ENCODE measurements at places on chromosomes 11 and 22.

- no peak for DNase-seq
These were observed 14.1 kb upstream of the KCNQ1OT1 start for GRCh38 chr11:2713661-2714462.

GRCh38 chr22:47818496-47818895 lies 1056.0 kb downstream of the TBC1D22A start:
- DNase-seq = no peak

DNA sequence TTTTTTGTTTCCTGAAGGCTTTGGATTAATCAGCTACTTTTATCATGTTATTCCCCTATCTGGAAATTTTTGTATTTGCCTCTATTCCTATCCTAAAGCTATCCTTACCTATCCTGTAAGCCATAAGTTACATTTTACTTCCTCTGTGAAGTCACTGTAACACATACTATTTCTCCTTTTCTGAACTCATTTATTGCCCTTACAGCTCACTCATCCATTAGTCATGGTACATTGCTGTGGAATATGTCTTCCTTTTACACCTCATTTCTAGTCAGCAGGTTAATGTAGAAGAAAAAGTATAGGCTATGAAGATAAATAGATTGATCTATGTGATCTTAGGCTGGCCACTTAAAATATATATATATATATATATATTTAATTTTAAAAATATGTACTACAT lies 28.0 kb downstream of the SWAP70 start:
- no peak for DNase-seq

DNA sequence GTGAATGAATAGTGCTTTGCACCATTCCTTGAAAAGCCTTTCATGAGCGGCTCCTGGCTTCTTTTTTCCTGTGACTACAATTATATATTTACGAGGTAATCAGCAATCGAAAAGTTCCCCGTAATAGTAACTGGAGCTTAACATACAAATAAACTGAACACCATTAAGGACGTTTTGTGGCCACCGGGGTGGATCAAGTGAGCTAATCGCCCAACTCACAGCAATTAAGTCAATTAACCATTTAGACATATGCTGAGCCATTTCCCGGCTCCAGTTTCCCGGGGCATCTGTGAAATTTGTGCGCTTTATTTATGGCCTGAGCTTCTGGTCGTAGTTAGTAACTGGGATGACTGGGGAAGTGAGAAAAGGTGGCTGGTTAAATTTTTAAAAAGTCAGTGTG lies 465.2 kb downstream of the MIAT start:
- no peak for DNase-seq

GRCh38 chr11:1139441-1140083 lies 18.2 kb upstream of the MUC5AC start:
- DNase-seq = no peak

- peak; percentile 50 for DNase-seq
These were observed 45.6 kb downstream of the OR4D9 start for GRCh38 chr11:59556917-59557348.

DNA sequence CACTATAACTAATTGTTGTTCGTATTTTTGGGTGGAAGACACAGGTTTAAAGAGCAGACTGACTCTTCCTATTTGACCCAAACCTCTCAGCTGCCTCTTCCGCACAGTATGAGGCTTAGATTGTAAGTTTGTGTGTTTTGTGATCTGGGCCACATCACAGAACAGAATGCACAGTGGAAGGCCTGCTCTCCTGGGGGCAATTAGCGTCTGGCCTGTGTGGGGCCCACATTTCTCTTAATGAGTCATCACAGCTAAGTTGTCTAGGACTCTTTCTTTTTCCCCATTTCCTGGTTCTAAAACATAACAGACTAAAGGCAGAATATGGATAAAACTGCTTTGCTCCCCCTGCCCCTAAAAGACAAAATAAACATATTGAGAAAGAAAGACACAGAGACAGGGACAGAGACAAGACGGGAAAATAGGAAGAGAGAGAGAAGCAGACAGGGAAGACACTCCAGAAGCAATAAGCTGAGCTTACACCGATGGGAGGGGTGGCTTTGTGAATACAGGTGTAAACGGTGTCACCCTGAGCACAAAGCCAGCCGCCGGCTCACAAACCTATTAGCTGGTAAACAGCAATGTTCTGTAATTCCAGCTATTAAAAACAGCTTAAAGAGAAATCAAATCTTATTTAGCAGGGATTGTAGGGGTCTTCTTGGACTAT lies 127.4 kb upstream of the OPCML start:
- no peak for DNase-seq

DNA sequence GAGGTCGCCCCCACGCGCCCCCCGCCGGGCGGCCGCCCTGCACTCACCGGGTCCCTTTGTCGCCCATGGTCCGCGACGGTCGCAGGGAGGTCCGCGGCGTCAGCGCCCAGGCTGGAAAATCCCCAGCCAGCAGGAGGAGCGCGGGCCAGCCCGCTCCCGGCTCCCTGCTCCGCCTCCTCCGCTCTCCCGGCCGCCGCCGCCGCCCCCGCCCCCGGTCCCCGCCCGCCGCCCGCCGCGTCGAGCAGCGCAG lies at the start of gene ARRB1:
ARRB1 (minus strand) TSS at position 121 of the 250 bp plus-strand sequence; CDS start at position 67, 54 bp downstream.
- DNase-seq = peak; percentile 41

DNA sequence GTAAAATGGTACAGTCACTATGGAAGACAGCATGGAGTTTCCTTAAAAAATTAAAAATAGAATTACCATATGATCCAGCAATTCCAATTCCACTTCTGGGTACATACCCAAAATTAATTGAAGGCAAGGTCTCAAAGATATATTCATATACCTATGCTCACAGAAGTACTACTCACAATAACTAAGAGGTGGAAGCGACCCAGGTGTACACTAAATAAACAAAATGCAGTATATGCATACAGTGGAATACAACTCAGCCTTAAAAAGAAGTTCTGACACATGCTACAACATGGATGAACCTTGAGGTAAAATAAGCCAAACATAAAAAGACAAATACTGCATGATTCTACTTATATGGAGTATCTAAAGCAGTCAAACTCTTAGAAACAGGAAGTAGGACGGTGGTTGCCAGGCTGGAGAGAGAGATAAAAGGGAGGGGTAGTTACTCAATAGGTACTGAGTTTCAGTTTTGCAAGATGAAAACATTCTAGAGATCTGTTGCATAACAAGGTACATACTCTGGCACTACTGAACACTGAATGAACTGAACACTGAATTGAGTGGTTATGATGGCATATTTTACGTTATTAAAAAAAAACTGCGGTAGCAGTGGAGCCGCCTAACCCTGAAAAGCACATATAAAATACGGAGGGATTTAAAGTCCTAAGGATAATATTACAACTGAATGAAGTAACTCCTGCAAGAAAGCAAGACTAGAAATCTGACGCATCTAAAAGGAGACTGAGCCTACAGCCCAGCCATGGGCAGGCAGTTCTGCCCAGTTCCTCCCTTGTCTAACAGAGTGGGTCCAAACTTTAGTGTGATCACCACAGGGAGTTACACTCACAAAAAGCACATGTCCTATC lies 12.8 kb downstream of the DGCR2 start:
- DNase-seq = no peak

- DNase-seq = no peak
These were observed 237.8 kb downstream of the TTC28 start for GRCh38 chr22:28441720-28442263.

GRCh38 chr11:13667795-13668101 lies 720 bp upstream of the FAR1 start:
- peak; percentile 49 for DNase-seq

GRCh38 chr22:43406186-43406790 lies 5.5 kb upstream of the MPPED1 start:
- no peak for DNase-seq

DNA sequence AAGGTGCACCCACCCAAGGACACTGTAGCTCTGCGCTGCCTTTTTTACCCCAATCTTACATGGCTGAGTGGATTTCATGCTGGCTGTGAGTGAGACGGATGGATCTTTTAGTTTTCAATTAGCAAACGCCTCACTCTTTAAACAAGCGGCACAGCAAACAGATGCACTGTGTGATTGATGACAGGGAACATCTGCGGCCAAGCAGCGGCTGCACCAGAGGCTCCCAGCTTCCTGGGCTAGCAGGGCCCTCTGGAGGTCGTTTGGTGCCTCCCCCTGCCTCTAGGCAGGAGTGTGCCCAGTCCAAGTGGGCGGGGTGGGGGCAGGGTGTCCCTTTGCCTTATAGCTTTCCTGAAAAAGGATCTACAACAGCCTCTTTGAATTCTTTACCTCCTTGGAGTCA lies 2.1 kb upstream of the DRD2 start:
- peak; percentile 75 for DNase-seq

DNA sequence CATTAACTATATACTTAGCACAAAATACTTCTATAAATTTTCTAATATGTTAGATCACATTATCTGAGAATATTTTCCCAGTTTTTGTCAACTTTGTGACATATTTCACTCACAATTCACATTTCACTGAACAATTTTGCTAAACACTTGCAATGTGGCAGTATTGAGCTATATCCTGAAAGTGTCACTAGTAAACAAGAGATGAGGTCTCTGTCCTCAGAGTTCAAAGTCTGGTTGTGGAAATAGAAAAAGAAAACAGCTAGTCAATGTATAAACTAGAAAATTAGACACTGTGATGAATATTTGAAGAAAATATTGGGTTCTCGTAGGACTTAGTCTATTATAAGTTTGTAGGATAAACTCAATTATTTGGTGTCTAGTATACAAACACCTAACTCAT lies 87.4 kb upstream of the CHORDC1 start:
- no peak for DNase-seq

DNA sequence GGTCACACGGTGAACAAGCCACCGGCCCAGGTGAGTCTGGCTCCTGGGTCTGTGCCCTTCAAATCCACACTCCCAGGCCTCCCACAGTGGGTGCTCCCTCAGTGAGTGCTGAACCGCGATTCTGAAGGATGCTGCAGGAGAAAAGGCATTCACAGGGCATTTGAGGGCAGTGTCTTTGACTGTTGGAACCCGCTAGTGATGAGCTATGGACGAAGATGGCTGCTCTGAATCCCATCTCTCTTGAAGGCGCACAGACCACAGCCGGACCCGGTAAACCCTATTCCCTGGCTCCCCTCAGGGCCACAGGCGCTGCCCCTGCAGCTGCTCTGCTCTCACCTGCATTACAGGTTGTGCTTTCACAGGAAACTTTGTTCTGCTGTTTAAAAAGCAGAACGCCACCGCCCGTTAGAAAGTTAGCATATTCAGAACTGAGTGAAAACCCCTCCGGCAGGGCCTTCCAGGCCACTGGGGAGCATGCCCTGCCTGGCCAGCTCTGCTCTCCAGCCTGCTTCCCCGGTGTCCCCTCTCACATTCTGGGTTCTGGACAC lies 3.2 kb downstream of the LRRC32 start:
- no peak for DNase-seq

DNA sequence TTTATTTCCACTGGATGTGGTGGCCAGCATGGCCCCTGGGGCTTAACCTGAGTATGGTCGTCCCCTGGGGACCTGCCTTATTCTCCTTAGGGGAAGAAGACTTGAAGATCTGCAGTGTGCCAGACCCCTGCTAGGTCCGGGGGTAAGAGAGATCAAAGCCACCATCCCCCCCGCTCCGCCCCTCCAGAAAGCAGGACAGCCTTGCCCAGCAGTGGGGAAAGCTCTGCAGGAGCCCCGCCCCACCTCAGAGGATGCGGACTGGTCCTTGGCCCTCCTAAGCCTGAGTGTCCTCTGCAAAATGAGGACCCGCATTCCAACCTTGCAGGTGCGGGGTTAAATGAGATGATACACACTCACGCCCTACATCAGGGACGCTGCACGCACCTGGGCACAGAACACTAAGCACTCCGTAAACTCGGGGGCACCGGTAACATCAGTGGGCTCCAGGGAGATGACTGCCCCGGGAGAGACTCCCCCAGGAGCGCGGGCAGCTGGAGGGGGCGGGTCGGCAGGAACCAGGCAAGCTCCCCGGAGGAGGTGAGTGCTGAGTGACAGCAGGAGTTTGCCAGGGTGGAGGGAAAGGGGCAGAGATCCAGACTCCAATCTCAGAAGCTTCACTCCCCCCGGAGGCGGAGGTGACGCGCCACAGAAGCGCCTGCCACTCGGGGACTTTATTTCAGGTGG lies 564 bp upstream of the ANO1 start:
- peak; percentile 10 for DNase-seq

GRCh38 chr22:24728790-24729637 lies 45.5 kb downstream of the PIWIL3 start:
- DNase-seq = no peak

DNA sequence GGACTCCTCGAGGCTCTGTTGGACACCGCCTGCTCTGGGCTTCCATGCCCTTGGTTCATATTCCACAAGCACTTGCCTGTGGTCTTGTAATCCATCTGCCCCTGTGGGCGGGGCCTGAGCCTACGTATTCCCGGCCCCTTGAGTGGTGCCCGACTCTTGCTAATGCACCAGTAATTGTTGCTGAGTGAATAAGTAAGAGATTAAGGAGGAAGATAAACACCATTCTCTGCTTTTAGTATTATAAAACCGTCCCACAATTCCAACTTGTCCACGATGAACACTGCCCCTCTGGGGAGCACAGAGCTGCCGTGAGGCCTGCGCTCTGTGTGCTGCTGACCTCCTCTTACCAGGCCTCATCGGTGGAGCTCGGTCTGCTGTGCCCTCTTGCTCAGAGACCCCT lies 50.3 kb downstream of the MICAL2 start:
- no peak for DNase-seq

GRCh38 chr11:120295099-120295498 lies 30.0 kb upstream of the TLCD5 start:
- no peak for DNase-seq

DNA sequence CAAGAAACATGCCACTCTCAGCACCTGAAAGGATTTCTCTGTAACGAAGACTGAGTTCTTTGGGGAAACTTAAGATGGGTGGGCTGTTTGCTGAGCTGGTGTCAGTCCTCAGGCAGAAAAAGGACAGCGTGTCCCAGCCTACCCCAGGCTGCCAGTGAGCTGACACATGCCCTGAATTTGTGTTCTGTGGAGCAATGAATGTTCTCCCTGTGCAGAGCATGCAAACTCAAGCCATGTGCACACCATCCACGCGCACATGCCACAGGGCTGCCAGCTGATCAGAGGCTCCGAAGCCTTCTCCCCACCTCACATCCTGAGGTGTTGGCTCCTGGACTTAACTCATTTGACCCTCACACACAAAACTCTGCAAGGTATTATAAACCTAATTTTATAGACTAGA lies 104.9 kb downstream of the KCNC1 start:
- no peak for DNase-seq

- no peak for DNase-seq
These were observed 127.1 kb upstream of the OR9Q1 start for GRCh38 chr11:57896361-57897145.

DNA sequence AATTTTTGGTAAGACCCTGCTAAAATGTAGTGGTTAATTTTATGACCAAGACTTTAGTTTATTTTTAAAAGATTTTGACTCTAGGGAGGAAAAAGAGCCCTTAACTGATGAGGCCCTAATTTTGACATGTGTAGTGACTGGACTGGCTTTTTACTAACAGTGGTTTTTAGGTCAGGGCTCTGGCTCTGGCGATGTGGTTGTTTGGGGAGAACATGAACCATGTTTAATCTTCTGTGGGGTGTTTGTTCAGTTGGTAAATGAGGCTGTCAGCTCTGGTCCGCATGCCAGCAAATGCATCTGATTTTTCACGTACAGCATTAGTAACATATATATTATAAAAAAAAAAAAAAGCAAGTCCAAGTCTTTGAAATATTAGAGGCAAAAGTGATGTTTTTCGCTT lies 104.3 kb downstream of the EXT2 start:
- no peak for DNase-seq

- no peak for DNase-seq
These were observed 196.0 kb downstream of the CEP164 start for GRCh38 chr11:117523680-117524079.
